NCI-H510A (cell line): ENCODE measurements at places on chromosomes 4 and X.

DNA sequence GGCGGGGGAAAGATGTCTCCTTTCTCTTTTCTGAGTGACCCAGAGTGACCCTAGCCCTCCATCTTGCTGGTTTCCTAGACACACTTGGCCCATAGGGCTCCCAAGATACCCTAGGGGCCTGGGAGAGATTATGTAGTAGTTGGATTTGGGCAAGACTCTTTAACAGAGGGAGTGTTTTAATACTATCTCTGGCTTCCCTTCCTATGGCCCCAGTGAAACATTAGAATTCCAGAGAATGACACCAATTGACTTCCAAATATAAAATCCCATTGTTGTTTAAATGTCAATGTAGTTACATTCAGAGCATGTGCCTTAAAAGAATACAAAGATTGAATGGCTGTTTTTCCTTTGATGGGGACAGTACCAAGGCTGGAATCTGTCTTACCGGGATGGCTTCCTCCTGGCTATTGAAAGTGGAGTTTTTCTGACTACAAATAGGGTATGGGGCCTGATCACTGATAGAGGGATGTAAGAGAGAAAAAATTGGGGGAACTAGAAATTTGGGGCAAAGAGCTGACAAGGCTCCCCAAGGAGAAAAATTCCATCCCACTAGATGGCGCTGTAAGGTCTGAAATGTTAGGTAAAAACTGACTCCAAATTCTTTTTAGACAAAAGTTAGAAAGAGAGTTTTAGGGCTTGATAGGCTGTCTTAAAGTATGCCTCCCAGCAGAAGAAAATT, 10.7 kb downstream of the TENT5D start:
- DNase-seq: no peak

- no peak for DNase-seq
These were observed 5.2 kb downstream of the MAEA start for GRCh38 chr4:1294891-1295290.

DNA sequence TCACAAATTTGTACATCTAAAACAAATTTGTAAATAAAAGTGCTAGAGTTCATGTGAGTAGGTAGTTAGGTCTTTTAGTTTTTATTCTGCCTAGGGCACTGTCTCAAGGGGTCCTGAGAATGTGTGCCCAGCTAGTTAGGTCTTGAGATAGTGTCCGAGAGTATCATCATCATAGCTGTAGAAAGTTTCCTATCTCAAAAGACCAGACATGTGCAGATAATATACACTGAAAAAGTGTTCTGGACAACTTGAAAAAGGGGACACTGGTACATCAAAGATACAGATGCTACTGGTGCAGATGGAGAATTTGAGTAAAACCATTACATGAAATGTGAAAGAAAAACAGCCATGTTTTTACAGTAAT, 1.8 kb upstream of the ZCCHC4 start:
- no peak for DNase-seq

- no peak for DNase-seq
These were observed 805 bp downstream of the GATB start for GRCh38 chr4:151760002-151760401.

DNA sequence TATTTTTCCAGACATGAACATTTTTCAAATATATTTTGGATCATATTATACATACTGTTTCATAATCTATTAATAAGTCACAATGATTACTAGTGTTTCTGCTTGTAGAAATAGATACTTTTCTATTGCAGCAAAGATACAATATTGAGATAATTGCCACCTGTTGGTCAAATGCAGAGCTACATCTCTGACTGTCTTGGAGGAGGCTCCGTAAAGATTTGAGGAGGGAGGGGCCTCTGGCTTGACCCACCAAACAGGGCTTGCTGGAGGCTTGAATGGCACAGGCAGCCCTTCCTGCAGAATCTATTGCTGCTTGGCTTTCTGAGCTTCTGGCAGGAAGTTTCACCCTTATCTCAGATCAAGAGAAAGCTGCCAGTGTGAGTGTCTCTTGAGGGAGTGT, 99.3 kb upstream of the ARMCX2 start:
- DNase-seq: peak; percentile 0

DNA sequence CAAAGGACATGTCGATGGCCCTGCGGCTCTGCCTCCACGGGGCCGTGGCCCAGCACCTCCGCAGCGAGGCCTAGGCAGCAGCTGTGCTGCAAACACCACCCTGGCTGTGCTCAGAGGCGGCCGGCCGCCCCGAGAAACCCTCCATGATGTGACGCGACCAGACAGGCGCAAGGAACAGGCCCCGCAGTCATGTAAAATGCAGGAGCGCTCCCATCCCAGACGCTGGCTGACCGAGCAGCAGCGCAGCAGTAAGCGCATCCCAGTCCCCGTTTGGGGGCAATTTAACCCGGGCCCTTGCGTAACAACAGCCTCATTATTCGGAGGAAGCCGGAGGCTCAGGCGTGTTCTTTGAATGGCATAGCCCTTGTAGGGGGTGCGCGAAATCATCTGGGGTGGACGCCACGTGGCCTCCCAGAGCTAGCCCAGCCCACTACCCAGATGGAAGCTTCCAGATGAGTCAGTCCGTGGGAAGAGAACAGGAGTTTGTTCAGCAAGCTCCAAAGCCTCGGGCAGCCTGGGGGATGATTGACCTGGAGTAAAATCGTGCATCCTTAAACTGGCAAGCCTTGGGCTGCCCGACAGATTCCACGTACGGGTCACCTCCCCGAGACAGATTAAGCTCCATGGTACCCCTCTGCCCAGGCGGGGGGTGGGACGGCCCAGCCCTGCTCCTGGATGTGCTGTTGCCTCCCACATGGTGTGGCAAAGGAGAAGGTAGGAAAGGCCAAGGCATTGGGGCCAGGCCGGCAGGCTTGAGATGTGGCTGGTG, 124.0 kb downstream of the HMX1 start:
- no peak for DNase-seq

DNA sequence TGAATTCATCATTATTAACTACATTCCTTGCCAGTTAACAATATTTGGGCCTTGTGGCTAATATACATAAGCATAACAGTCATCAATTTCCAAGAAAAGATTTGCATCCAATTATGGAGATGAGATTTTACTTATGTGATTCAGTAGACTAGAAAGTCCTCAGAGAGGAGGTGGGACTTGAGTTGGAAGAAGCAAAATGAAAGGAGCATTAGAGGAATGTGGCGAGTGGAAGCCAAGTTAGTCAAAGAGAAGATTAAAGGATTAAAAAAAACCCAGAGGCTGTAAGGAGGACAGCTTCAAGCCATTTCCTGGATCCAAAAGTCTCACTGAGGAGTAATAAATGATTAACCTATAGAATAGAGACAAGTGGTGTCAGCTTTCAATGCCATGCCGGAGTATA, 1099.4 kb upstream of the IGFBP7 start:
- DNase-seq: no peak
